ENCODE measurements at places on chromosomes 3 and 15. TPM values are rescaled to one million over a fixed set of nuclear protein-coding genes. Genes with fewer than 3 reads are reported as not detected.
A peak's percentile ranks its signal among the peaks of the same experiment; 100 is the strongest.

The QTRT2 gene
- 6.9 TPM for total RNA-seq

DNA sequence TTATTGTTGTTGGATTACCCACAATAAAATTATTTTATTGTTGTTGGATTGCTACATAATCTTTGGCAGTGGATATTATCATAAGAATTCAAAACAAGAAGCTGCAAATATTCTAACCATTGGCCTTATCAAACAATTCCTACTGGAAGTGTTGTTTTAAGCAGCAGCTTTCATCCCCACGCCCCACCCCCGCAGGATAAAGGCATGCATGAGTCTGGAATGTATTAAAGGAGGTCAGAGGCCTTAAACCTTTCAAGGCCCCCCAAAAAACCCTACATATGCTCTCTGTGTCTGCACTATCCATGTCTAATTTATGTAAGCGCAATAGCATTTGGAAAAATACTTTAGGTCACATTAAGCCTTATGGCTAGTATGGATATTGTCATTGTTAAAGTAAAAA lies 23.1 kb downstream of the P3H2 start:
- no peak for DNase-seq

The SERPINI2 gene
- total RNA-seq: not detected

The CDV3 gene
- 376 TPM for total RNA-seq

- no peak for DNase-seq
Observed at GRCh38 chr15:43095708-43096347, 10.0 kb downstream of the UBR1 start.

- no peak for DNase-seq
Observed at GRCh38 chr3:89246326-89246725, 138.9 kb downstream of the EPHA3 start.

DNA sequence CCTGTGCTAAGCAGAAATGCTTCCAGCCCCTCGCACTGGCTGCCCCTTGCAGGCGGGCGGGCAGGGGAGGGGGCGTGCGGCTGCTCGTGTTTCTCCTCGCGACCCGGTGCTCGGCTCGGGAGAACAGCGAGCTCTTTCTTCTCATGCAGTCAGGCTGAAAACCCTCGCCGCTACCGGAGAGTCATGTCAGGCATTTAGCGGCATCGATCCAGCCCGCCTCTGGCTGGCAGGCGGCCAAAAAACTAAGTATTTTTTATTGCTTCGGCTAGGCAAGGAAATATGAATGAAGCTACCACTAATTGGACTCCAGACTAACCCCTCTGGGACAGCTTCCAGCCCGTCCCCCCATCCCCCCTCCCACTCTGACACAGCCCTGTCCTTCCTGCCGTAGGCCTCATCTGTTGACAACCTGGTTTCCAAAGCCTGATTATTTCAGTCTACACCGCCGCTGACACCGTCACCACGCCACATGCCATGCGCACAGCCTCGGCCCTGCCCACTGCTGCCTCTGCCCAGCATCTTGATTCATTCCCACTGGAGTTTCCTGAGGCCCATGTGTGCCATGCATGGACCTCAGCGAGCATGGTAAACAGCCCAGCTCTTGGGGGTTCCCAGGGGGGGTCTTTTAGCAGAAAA lies 35.3 kb downstream of the TLE3 start:
- DNase-seq: peak; percentile 32

DNA sequence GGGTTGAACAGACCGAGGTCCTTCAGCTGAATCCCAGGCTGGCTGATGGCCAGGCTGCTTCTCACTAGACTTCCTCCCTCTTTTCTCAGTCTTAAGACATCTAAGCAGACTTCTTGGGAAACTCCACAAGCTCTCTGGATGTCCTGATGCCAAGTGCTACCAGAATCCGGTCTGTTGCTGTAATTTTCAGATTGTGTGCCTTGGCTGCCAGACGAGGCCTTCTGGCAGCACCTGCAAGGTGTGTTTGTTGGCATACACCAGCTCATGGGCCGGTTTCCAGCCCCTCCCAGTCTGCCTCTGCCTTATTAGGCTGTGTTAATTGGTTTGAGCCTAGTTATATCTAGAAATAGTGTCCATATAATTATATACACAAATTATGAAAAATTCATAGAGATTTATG lies 120.6 kb downstream of the TNIK start:
- DNase-seq: no peak

DNA sequence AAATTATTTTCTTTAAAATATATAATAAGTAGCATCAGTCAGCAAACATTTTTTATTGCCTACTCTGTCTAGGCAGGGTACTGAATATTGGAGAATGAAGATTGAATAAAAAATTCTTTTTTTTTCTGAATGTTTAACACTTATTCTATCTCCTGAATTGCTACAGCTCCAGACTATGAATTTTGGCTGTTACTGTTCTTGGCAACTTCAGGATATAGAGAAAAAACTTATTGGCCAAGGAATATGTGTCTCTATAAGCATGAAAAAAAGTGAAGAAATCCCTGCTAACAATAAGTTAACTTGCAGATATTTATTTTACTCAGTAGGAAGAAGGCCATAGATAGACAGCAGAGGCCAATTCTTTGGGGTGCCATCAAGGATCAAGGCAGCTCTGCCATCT lies 309.6 kb downstream of the RBMS3 start:
- DNase-seq: no peak

DNA sequence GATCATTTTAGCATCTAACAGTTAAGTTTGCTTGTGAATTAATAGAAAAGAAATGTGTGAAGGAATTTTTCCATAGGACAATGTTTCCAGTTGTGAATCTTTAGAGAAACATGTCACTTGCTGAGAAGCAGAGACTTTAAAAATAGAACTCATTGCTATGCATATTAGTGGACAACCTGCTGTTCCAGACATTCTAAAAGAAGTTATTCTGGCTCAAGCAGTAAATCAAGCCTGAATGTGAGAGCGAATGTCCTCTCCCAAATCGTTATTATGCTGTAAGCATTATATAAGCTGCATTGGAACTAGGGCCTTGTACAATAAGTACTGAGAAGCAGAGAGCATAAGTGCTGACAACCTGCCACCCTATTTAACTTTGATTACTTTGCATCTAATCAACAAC lies 990.9 kb downstream of the PLOD2 start:
- no peak for DNase-seq

DNA sequence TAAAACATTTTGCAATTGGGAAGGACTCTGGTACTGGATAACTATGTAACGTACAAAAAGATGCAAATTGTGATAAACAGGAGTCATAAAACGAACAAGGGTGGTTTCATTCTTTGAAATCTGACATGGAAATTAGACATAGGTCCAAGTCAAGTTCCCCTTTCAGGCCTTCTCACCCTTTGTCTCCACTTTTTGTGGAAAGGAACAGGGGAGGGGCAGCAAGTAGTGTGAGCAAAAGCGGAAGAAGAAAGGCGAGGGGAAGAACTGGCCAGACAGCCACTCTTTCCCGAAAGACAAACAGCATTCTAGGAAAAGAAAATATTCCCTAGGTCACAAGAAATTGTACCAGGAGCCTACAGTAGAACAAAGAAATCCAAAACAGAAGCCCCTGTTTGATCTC lies 52.6 kb downstream of the MCF2L2 start:
- no peak for DNase-seq

DNA sequence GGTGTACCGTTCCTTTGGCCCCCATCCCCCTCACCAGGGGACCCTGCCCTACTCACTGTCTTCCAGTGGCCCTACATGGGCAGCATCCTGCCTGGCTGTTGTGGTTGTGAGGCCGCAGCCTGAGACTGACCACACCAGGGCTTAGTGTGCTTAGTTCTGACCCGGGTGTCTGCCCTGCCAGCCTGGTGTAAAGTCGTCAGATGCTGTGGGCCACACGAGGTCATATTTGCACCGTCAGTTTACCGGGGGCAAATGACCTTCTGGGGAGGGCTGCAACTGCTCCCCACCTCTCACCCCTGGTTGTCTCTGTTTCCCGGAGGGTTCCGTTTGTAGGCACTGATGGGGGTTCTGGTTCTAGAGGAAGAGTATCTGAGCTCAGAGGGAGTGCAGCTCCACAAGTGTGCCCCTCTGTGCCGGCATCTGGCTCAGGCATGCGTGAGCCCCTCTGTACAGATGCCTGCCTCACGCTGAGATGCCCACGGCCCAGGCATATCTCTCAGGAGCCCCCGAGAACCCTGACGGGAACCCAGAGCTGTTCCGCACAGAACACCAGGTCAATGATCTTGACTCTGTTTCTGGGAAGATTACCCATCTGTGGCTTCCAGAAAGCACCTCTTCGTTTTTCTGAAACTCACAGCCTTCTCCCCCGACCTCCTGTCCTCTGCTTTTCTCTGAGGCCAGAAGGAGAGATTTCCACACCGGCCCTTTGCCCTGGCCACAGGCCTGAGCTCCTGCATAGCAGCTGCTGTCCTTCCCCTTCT lies 19.2 kb downstream of the KLF13 start:
- DNase-seq: no peak

DNA sequence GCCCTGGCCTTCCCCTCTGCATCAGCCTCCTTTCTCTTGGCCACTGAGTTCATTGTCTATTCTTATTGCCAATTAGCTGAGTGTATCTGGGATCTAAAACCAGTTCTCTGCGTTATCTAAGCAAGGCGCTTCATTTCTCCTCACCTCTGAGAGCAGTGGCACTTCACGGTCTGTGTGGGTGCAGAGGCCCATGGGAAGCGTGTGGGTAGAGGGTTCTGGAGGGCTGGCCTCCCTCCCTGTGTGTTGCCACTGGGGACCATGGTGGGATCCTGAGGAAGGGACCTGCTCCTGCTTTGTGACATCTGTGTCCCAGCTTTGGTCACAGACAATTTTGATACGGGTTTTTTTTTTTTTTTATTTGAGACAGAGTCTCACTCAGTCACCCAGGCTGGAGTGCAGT lies 32.7 kb downstream of the EDEM1 start:
- DNase-seq: no peak

DNA sequence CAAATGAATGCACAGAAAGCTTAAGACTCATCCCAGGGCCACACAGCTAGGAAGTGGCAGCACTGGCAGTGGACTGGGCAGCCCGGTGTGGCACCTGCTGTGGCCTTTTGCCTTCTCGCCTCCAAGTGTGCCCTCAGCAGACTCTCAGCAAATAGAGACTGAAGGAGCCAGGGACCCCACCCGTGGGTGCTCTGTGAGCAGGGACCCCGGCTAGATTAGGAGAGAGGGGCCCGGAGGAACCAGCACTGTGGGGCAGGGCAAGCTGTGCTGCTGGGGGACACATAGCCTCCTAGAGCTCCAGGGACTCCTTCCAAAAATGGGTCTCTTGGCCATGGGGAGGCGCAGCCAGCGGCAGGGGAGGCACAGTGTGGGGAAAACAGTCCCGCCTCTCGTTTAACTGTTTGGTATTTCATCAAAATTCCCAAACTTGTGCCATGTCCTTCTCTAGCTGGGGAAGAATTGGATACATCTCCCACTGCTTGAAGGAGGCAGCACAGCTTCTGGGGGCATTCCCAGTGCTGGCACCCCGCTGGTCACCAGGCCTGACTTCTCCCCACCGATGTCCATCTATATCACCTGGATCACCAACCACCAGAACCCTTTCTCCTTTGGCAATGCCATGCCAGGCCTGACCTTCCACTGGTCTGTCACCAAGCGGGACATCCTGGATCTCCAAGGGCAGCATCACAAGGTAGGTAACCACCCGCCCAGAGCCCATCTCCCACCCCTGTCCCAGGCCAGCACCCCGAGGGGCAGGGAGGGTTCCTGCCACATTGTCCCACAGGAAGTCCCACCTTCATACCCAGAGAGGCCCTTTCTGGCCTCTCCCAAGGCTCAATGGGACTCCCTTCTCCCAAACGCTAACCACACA lies 12.0 kb upstream of the TXNRD3 start:
- no peak for DNase-seq

GRCh38 chr3:61579685-61580084 lies 18.3 kb downstream of the PTPRG start:
- DNase-seq: no peak
